NCI-H510A (cell line): ENCODE measurements at places on chromosomes 13 and 19.

DNA sequence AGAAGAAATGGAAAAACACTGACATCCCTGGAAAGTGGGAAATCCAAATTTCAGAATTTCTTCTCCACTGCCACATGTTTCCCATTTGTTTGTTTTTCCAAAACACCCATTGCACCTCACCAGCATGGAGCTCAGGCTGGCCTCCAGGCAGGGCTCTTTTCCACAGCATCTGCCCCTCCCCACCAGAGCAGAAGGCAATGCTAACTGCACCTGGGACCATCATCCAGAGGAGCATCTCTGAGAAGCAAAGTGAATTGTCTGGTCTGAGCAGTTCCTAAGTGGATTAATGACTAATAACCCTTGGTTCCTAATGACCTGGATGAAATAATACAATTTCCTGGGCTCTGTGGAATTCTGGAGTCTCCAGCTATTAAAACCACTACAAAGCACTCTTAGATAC is 8.8 kb upstream of the CYSLTR2 start:
- DNase-seq, result no peak

- no peak for DNase-seq
Measured at GRCh38 chr13:112982281-112983041, 13.4 kb downstream of the MCF2L start.

DNA sequence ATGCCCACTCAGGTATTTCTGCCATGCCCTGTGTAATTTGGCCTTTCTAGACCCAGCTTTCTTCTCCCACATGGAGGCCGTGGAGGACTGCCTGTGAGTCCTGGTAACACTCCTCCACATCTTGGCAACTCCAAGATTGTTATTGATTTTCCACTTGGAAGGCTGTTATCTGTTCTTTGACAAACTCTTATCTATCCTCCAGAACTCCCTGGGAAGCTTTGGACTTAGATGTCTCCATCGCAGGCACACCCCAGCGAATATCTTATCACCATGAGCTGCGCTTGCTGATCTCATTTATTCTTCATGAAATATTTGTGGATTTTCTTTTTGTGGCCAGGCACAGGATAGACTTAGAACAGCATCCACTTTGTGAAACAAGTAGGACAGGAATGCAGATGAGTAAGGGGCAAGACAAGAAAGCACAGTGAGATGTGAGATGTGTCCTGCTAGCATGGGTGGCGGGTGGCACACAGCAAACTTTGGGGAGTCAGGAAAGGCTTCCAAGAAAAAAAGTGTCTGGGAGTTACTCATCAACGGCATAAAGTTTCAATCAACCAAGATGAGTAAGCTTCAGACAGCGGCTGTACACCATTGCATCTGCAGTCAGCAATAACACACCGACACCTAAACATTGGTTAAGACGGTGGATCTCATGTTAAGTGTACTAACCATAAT is 84.5 kb upstream of the IRS2 start:
- no peak for DNase-seq

DNA sequence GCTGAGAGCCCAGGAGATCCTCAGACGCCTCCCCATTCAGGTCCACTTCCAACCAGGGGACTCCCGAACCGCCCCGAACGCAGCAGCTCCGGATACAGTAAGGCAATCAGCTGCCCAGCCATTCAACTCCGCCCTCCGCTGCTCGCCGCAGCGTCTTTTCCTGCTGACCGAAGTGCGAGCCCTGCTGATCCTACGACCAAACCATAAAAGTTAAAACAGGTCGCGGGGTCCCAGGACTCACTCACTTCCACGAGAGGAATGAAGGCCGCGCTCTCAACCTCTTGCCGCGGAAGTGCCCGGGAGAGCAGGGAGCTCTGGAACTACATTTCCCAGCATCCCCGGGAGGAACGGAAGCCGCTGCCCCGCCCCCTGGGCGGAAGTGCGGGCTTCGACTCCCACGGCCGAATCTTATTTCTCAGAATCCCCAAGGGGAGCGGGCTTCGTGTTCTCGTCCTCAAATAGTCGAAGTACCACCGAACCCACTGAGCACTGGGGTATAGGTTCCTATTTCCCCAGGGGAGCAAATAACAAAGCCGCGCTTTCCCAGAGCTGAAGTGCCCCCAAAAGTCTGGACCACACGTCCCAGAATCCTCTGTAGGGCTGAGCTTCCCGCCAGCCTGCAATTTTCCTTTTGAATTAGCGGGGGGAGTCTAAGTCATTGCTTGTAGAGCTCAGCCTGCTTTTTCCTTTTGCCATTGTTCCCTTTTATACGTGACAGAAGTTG is at the start of gene ZNF45:
ZNF45 (minus strand) TSS at position 298 of the 724 bp plus-strand sequence. CDS start 13,097 bp downstream, outside the sequence.
- peak; percentile 86 for DNase-seq

DNA sequence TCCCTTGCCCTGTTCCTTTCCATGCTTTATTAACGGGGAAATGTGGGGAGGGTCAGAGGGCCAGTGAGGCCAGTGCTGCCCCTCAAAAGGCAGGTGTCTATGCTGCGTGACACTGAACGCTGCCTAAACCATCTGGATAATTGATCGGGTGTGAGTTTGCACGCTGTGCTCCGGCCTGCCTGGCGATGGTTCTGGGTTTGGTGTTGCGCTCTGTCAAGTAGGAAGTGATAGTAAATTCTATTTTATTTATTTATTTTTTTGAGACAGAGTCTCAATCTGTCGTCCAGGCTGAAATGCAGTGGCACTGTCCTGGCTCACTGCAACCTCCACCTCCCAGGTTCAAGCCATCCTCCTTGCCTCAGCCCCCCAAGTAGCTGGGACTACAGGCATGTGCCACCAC is 86.5 kb downstream of the ATP11A start:
- no peak for DNase-seq

DNA sequence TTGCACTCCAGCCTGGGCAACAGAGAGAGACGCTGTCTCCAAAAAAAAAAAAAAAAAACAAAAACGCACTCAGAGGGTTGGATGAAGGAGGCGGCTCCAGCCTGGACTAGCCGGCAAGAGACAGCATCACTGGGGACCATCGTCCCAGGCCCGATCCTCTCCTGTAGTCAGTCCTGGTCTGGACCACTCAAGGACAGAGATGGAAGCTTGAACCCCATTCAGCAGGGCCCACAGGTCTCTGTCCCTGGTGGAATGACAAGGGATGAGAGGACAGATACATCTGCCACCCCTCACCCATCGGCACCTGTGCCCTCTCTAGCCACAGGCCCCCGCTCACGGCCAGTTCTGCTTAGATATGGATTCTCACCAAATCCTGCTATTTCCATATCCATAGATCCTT is 14.0 kb downstream of the ADGRE5 start:
- no peak for DNase-seq

- DNase-seq, result no peak
Measured at GRCh38 chr13:28621449-28621848, 37.5 kb upstream of the POMP start.

GRCh38 chr13:75838366-75839005 is 202.4 kb downstream of the LMO7 start:
- DNase-seq, result peak; percentile 1

- no peak for DNase-seq
Measured at GRCh38 chr13:44278166-44278565, 95.5 kb upstream of the SERP2 start.

GRCh38 chr13:110944121-110944967 is 29.5 kb upstream of the ANKRD10 start:
- DNase-seq, result peak; percentile 30

DNA sequence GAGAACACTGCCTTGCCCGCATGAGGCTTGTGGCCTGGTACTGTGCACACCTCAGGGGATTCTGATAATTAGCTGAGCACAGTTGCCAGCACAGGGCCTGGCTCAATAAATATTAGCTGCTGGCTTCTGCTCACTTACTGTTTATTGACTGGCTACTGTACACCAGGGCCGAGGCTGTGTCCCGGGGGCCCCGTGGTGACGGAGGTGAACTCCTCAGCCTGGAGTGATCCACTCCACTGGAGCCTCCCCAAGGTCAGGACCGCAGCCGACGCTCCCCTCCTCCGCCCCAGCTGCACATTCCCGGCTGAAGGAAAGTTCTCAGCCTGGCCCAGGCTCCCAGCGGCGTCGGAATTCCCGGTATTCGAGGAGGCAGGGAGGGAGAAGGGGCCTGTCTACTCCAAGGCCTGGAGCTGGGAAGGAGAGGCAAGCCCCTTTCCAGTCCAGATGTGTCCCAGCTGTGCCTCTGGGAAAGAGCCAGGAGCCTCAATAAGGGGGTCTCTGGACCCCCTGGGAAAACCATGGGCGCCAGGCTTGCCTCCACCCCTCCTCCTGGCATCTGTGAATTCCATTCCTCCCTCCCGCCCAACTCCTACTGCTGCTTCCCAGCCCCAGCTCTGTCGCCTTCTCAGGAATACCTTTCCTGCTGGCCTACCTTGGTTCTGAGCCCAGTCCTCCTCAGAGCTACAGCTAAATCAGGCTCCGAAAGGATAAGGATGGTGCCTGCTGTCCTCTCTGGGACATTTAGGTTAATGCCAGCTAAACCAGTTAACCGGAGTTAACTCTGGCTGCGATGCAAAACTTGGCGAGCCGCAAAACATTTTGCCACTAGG is 7.3 kb downstream of the RPS16 start:
- DNase-seq, result no peak

- no peak for DNase-seq
Measured at GRCh38 chr19:33350538-33351309, 22.8 kb upstream of the CEBPG start.

GRCh38 chr13:22428188-22428828 is 752.5 kb upstream of the SGCG start:
- DNase-seq, result no peak

DNA sequence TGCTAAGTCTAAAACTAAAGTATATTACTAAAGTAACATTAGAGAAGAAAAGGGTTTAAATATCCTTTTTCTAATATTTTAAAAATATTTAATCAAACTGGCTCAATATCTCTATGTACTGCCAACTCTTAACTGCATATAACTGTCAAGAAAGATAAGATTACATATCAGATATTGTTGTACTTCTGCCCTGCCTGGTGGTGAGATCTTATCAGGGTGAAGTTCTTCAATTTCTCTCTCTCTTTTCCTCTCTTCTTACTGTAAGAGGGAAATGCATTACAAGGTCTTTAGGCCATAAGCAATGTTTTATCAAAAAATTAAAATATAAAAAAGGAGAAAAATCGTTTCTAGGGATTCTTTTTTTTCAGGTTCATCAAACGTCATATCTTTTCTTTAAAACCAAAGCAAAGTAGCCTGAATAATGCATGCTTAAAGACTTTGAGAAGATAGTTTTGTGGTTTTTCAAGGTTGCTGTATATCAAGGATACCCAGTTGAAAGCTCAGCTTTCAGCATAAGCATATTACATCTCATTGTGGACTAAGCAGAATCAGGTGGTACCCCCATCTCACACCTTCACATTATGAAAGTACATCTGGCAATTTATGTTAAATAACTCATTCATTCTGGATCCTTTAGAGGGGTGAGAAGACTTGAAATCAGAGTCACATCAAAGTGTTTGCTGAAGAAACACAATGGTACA is 1625.7 kb upstream of the SLC10A2 start:
- DNase-seq, result no peak

- no peak for DNase-seq
Measured at GRCh38 chr19:22427960-22428913, 6.1 kb upstream of the ZNF98 start.

- DNase-seq, result peak; percentile 90
Measured at GRCh38 chr19:36054733-36055686, at the start of gene WDR62. WDR62 (plus strand) TSS chr19:36054897; CDS start chr19:36054972, 75 bp downstream.

GRCh38 chr13:46181840-46182490 is at the start of gene LCP1:
LCP1 (minus strand) TSS chr13:46182177; CDS start chr13:46159662, 22,515 bp downstream.
- no peak for DNase-seq

DNA sequence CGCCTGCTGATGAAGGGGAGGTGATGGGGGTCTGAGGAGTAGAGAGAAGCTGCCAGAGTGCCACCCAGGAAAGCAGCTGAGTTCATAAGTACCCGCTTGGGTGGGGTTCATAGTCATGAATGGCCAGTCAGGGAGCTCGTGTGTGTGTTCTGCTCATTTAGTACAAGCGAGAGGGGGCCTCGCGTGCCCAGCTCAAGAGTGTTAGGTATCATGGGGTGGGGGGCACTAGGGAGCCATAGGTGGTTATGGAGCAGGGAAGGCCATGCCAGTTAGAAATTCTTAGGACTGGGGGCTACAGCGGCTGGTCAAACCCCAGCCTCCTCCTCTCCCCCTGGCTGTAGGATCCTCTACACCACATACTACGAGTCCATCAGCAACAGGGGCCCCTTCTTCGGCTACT is 46.8 kb downstream of the CD320 start:
- no peak for DNase-seq

DNA sequence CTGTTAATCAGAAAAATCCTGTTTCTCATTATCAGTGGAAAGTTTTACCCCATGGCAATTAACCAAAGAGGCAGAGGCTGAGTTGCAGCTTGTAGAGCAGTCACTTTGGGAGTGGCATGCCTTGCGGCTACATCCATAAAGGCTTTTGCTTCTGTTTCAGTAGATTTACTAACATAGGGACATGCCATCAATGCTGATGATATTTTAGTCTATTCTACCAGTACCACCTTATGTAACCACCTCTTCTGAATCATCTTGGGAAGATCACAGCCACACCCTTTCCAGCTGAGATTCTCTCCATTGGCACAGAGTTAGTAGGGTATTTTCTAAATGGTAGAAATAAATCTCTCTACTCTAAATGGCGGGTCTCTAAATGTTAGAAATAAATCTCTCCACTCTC is 37.5 kb downstream of the POSTN start:
- DNase-seq, result no peak

- DNase-seq, result no peak
Measured at GRCh38 chr19:53906211-53907192, 2.6 kb upstream of the CACNG7 start.

DNA sequence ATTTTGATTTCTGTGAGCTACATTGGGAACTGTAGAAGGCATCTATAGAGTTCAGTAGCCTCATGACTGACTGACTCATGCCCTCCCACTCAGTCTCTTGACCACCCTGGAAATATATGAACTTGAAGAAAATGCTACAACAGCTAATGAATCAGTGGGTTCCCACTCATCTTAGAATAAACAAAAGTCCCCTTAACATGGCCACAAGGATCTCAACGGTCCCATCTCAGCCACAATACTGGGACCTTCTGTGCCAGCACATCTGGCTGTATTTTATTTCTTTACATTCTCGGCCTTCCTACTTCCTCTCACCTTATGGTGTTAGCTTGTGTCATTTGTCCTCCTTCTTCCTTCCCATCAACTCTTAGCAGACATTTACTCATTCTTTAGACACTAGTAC is 619.8 kb downstream of the DCT start:
- DNase-seq, result no peak

- DNase-seq, result no peak
Measured at GRCh38 chr13:73146707-73147106, 87.9 kb downstream of the KLF5 start.

GRCh38 chr13:44609137-44609536 is 33.0 kb upstream of the TSC22D1 start:
- no peak for DNase-seq

DNA sequence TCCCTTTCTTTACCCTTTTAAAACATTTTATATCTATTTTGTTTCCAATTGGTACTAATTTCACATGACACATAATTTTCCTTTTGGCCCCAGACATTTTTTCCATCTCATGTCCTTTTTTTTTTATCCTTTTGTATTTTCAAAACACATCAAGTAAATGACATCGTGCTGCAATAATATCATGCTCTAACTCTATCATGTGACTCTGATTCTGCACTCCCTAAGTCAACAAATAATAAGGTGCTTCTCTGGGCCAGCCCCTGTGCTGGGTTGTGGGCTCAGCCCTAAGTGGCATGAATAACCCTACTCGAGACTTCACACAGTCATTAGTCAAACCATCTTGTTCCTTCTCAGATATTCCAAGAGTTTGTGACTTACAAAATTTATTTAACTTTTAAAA is 21.7 kb downstream of the NALCN start:
- no peak for DNase-seq

- DNase-seq, result no peak
Measured at GRCh38 chr19:513368-514165, 6.3 kb downstream of the TPGS1 start.

- DNase-seq, result no peak
Measured at GRCh38 chr19:497869-498510, 1.7 kb downstream of the MADCAM1 start.
